Spleen (tissue), 13 donors: ENCODE measurements at places on chromosomes 13 and 19. TPM values are rescaled to one million over a fixed set of nuclear protein-coding genes. Genes with fewer than 3 reads are reported as not detected.

PTH2 gene
- total RNA-seq, result not detected

ERICH6B gene
- not detected for total RNA-seq

NLRP11 gene
- total RNA-seq, result 0.22 TPM

ZNF234 gene
- 12.6 TPM for total RNA-seq

NCR1 gene
- total RNA-seq, result 13.7 TPM

ZFR2 gene
- not detected for total RNA-seq

SERPINE3 gene
- not detected for total RNA-seq

MTUS2 gene
- total RNA-seq, result 1.3 TPM

CEACAM7 gene
- total RNA-seq, result not detected

ZNF534 gene
- total RNA-seq, result not detected

ARHGAP45 gene
- 253 TPM for total RNA-seq

CLEC17A gene
- total RNA-seq, result 24.1 TPM

ARHGEF7 gene
- total RNA-seq, result 151 TPM

SLC7A10 gene
- not detected for total RNA-seq

ANGPTL4 gene
- total RNA-seq, result 12.2 TPM

APOE gene
- total RNA-seq, result 809 TPM

OVOL3 gene
- not detected for total RNA-seq

NLRP9 gene
- total RNA-seq, result not detected

CNN1 gene
- 9.0 TPM for total RNA-seq

CRB3 gene
- 1.6 TPM for total RNA-seq

PCSK4 gene
- total RNA-seq, result 2.6 TPM

OR7D2 gene
- total RNA-seq, result not detected

MATK gene
- total RNA-seq, result 15.2 TPM

CCDC70 gene
- not detected for total RNA-seq

LMTK3 gene
- 1.4 TPM for total RNA-seq

SIAH3 gene
- not detected for total RNA-seq

KLF2 gene
- 164 TPM for total RNA-seq

ATP4A gene
- not detected for total RNA-seq

GGACT gene
- 2.7 TPM for total RNA-seq

ATP12A gene
- not detected for total RNA-seq

ZIC2 gene
- total RNA-seq, result not detected

DENND1C gene
- 70.9 TPM for total RNA-seq

ACP5 gene
- 64.5 TPM for total RNA-seq

ZNF585A gene
- total RNA-seq, result 13.0 TPM

TLE6 gene
- total RNA-seq, result 2.3 TPM

S1PR5 gene
- 5.0 TPM for total RNA-seq

CYP2A6 gene
- total RNA-seq, result not detected

DAND5 gene
- total RNA-seq, result not detected

TSSK6 gene
- 3.7 TPM for total RNA-seq
